Temporal lobe (tissue), 4 donors: ENCODE measurements at places on chromosomes 3 and 15. TPM values are rescaled to one million over a fixed set of nuclear protein-coding genes. Genes with fewer than 3 reads are reported as not detected.

HIGD2B gene
- not detected for total RNA-seq

RARB gene
- total RNA-seq: 8.1 TPM

MORF4L1 gene
- 738 TPM for total RNA-seq

FBXW12 gene
- 1.5 TPM for total RNA-seq

EFCC1 gene
- 0.25 TPM for total RNA-seq

SHF gene
- 46.7 TPM for total RNA-seq

CCR9 gene
- total RNA-seq: not detected

SRGAP3 gene
- total RNA-seq: 74.3 TPM

AZI2 gene
- 34.2 TPM for total RNA-seq

ANKRD34C gene
- under 0.01 TPM for total RNA-seq

KNG1 gene
- total RNA-seq: not detected

SCAANT1 gene
- total RNA-seq: not detected

SMAD6 gene
- total RNA-seq: 1.7 TPM
